ENCODE measurements at places on chromosomes 6 and 20. TPM values are rescaled to one million over a fixed set of nuclear protein-coding genes. Genes with fewer than 3 reads are reported as not detected.

The FOXQ1 gene
- total RNA-seq = 3.1 TPM

- DNase-seq = no peak
Measured at GRCh38 chr6:157741948-157742556, 81.0 kb upstream of the SNX9 start.

- DNase-seq = peak; percentile 93
Measured at GRCh38 chr6:9204171-9204570, 768.8 kb upstream of the SLC35B3 start.

- no peak for DNase-seq
Measured at GRCh38 chr6:25124216-25124715, 154.9 kb upstream of the CARMIL1 start.

- no peak for DNase-seq
Measured at GRCh38 chr20:10478205-10478604, 43.1 kb downstream of the SLX4IP start.

- no peak for DNase-seq
Measured at GRCh38 chr20:33875055-33875454, 63.9 kb downstream of the CHMP4B start.

- no peak for DNase-seq
Measured at GRCh38 chr6:17883665-17884497, 103.6 kb downstream of the KIF13A start.

DNA sequence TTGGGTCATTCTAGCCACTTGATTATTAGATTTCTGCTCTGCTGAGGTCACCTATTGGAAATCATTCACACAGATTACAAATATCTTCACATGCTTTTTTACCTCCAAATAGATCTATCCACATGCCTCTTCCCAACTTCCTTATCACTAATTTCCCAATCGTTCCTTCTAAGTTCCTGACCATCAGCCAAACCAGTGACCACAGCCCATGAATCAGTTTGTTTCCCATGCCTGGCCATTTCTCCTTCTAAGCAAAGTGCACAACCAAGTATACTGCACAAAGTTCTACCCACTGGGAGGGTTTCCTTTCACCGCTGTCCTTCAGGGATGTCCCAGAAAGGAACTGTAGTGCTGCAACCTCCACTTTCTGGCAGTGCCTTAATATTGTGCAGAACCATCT is 140.5 kb upstream of the SYNDIG1 start:
- DNase-seq = no peak

GRCh38 chr20:38747495-38748096 is 664 bp upstream of the ACTR5 start:
- no peak for DNase-seq

DNA sequence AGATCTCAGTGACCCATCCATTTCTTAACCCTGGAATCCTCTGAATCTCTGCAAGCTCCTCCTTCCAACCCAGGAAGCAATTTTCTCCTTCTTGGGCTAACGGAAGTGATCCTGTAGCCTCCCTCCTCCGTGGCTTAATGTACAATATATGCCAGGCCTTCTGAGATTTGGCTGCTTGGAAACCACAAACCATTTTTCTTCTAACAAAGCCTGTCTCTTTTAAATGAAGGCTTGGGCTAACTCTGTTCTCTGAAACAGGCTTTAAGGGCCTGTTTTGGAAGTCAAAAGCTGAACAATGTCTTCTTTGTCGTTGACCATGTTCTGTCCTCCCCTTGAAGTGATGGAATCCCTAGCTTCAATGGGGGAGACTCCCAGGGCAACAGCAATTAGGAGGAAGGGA is 14.9 kb downstream of the FYN start:
- no peak for DNase-seq

DNA sequence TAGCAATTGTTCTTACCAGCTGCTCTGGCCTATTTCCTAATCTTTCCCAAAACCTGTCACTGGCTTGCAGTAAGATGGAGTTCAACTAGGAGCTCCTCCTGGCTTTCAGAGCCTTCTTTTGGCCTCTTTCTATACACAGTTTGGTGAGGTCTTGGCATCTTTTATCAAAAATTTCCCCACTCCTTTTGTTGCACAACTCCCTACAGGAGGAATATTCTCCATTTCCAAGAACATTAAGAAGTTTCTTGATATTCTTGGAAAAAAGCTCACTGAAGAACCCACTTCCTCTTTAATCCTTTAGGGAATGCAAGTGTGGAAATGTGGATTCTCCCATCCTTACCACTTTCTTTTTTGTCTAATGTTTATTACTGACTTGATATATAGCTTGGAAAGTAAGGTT is 171.3 kb upstream of the KCNK16 start:
- no peak for DNase-seq

The TUBB2B gene
- total RNA-seq = under 0.01 TPM

The ARHGAP18 gene
- total RNA-seq = 4.5 TPM

The CPNE5 gene
- total RNA-seq = not detected

DNA sequence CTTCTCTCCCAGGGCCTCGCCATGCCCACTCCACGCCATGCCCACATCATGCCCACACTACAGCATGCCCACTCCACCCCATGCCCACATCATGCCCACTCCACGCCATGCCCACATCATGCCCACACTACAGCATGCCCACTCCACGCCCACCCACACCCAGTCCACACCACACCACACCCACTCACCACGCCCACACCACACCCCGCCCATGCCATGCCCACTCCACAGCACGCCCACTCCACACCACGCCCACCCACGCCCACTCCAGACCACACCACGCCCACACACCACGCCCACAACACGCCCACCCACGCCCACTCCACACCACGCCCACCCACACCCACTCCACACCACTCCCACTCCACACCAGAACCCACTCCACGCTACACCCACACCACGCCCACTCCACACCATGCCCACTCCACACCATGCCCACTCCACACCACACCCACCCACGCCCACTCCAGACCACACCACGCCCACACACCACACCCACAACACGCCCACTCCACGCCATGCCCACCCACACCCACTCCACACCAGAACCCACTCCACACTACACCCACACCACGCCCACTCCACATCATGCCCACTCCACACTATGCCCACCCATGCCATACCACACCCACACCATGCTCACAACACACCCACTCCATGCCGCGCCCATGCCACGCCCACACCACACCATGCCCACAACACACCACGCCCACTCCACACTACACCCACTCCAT is 88.6 kb downstream of the ERMARD start:
- DNase-seq = no peak

The WFDC5 gene
- 4.1 TPM for total RNA-seq
